T-helper 2 cell treated with Interferon-gamma antibody and Interleukin-4, amounts not matched to agents 5 μg/mL and 100 μg/mL, for 36 hours (primary cell): ENCODE measurements at places on chromosomes 5 and 9.

- no peak overlapping the region for H3K4me3 ChIP-seq
- no peaks in the 10 kb centered on the region for H3K27me3 ChIP-seq
- no peaks in the 10 kb centered on the region for H3K36me3 ChIP-seq
- H3K27ac ChIP-seq = no peak overlapping the region
- H3K4me1 ChIP-seq = no peaks in the 10 kb centered on the region
- no peak for DNase-seq
Measured at GRCh38 chr9:124428751-124429529, 13.7 kb upstream of the PSMB7 start.

GRCh38 chr5:135993880-135994636 lies 34.7 kb upstream of the TGFBI start:
- no peaks in the 10 kb centered on the region for H3K36me3 ChIP-seq
- no peaks in the 10 kb centered on the region for H3K4me1 ChIP-seq
- H3K27me3 ChIP-seq = peaks cover 5% of the 10 kb centered on the region
- H3K27ac ChIP-seq = no peak overlapping the region

DNA sequence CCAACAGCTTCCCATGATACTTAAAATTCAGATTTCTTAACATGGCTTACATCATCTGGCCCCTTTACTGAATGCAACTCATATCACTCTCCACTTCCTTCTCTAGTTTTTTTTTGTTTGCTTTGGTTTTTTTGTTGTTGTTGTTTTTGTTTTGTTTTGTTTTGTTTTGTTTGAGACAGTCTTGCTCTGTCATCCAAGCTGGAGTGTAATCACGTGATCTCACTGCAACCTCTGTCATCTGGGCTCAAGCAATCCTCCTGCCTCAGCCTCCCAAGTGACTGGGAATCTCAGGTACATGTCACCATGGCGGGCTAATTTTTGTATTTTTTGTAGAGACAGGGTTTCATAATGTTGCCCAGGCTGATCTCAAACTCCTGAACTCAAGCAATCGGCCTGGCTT lies 41.4 kb downstream of the CPLANE1 start:
- DNase-seq = no peak
- no peak overlapping the region for H3K4me3 ChIP-seq
- H3K4me1 ChIP-seq = peaks cover 13% of the 10 kb centered on the region
- H3K27ac ChIP-seq = peak overlapping the region; percentile 72

GRCh38 chr9:81474792-81475191 lies 214.6 kb downstream of the TLE1 start:
- no peak for DNase-seq
- H3K4me1 ChIP-seq = no peaks in the 10 kb centered on the region
- H3K4me3 ChIP-seq = no peak overlapping the region
- no peaks in the 10 kb centered on the region for H3K27me3 ChIP-seq

DNA sequence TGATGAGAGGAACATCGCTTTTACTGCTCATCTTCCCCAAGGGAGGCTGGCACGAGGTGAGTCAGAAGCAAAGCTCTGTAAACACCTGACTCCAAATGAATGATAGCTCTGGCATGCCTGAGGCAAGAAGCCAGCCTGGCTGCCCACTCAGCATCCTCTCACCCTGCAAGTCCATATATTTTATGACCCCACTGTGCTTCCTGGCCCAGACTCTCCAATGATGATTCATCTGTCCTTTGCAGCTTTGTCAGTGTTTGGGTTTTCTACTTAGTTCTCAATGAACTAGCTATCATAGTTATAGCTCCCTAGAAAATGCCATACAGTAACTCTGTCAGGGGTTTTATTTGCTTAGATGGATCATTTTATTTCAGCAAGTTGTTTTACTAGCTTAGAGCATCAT lies 52.1 kb upstream of the FSTL4 start:
- H3K4me3 ChIP-seq = no peak overlapping the region
- no peak for DNase-seq
- peaks cover 19% of the 10 kb centered on the region for H3K27me3 ChIP-seq

GRCh38 chr5:24368115-24368514 lies 276.7 kb downstream of the CDH10 start:
- no peaks in the 10 kb centered on the region for H3K36me3 ChIP-seq
- no peaks in the 10 kb centered on the region for H3K27me3 ChIP-seq
- H3K4me3 ChIP-seq = no peak overlapping the region
- no peaks in the 10 kb centered on the region for H3K4me1 ChIP-seq

DNA sequence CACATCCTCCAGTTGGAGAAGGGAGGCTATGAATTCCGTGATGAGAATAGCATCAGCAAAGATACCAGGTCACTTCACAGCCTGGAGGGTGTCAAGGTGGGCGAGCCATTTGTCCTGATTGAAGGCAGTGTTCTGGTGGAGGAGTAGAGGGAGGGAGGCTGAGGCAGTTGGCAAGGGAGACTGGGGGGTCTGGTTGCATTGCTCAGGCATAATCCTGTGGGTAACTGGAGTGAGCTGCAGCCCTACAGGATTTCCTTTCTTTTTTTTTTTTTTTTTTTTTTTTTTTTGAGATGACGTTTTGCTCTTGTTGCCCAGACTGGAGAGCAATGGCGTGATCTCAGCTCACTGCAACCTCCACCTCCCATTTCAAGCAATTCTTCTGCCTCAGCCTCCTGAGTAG lies 223.9 kb upstream of the KLF4 start:
- H3K4me3 ChIP-seq = no peak overlapping the region
- no peaks in the 10 kb centered on the region for H3K36me3 ChIP-seq
- H3K27ac ChIP-seq = no peak overlapping the region
- no peak for DNase-seq
- no peaks in the 10 kb centered on the region for H3K4me1 ChIP-seq
- H3K27me3 ChIP-seq = no peaks in the 10 kb centered on the region

DNA sequence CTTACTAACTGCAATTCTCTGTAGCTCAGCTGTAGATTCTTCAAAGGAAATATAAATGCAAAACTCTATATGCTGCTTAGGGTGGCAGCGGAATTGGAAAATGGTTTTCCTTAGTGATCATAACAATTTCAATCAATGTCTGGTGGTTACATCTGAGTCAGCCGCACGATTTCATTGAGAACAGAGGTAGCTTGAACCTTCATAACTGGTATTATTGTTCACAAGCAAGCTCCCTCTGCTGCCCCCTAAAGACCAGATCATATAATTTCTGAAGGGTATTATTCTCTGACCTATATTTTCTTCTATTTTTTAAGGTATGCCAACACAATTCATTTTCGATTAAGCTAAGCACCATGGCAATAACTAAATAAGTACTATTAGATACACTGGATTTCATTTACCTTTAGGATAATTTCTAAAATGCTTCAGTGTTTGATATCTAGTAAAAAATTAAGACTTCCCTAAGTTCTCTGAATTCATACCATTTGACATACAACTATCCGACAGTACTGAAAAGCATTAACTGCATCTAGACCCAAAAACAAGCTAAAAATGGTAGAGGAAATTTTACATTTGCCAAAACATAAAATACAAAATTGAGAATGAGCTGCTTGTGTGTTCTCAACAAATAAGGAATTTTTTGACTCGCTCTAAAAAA lies 181.1 kb upstream of the SPEF2 start:
- H3K4me1 ChIP-seq = no peaks in the 10 kb centered on the region
- H3K4me3 ChIP-seq = no peak overlapping the region
- H3K27me3 ChIP-seq = peaks cover 18% of the 10 kb centered on the region
